ENCODE measurements at places on chromosomes 12 and 14.

GRCh38 chr12:53330671-53331070, 5.5 kb downstream of the SP7 start:
- no peak for DNase-seq

DNA sequence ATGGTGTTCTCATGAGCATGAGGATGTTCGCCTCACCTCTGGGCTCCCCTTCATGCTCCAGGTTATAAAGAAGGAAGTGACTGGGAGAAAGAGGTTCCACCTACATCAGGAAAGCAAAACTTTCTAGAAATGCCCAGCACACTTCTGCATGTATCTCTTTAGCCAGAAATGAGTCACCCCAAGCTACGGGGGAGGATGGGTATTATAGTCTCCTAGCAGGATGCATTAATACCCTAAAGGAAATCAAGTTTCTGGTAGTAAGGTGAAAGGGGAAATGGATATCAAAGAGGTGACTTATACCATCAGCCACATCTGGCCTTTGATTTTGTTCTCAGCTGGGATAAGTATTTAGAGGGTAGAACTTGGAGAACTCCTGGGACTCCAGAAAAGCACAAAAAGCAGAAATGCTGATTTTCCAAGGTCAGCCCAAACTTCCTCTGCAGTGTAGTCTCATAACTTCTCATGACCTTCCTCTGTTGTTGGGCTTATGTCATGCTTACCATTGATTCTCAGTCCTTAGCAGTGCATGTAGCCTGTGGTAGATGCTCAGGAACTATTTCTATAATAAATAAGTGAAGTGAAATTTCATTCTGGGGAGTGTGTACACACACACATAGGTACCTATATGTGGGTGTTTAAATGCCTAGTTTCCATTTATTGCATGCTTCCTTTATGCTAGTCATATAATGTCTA, 209.4 kb upstream of the CRY1 start:
- no peak for DNase-seq

GRCh38 chr12:69052613-69053408, 119.8 kb upstream of the CPM start:
- peak; percentile 60 for DNase-seq

DNA sequence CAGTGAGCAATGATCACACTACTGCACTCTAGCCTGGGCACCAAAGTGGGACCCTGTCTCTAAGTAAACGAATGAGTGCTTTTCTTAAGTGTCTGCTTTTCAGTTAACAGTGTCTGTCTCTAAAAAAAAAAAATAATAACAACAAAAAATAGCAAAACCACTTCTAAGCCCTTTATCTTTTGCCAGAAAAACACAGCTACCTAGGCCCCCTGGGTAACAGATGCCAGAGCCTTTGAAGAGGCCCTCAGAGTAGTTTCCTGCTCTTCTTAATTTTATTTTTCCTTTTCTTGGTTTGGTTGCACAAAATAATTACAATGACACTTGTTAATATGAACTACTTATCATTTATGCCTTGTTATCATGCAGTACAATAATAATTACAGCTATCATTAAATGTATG, 32.8 kb upstream of the RAP1B start:
- no peak for DNase-seq

DNA sequence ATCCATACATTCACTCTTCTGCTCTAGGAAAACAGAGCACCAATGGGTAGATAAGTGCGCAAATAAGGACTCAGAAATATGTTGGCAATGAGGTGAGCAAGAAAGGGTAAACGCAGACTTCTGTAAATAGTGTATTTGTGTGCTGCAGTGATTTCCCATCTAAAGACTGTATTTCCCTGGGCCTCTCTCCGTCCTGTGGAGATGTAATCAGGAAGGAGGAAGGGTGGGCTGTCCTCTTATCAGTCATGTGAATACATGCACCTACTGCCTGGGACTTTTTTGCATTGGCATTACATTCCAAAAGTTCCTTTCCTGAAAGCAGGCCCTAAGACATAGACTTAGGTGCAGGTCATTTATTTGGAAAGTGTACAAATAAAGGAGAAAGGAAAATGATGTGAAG, 114.5 kb downstream of the OTOGL start:
- DNase-seq: no peak

DNA sequence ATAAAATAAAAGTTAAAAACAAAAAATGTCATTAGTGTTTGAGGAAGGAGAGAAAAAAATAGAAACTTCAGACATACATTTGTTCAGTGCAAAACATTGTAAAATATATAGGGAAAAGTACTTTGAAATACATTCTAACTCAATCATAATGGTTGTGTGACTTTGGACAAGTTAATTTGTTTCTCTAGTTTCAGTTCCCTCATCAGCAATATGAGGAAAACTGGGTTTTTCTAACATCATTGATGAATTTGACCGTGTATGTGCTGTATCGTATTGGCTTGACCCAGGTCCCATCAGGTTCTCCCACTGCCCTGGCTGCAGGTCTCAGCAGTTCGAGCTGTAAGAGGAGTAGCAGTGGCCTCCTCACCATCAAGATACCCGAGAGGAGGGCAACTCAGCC, 173.9 kb upstream of the ATF7IP start:
- DNase-seq: no peak

GRCh38 chr12:13377698-13378097, 181.2 kb downstream of the EMP1 start:
- no peak for DNase-seq

GRCh38 chr12:121773011-121773777, 20.3 kb downstream of the RHOF start:
- no peak for DNase-seq

DNA sequence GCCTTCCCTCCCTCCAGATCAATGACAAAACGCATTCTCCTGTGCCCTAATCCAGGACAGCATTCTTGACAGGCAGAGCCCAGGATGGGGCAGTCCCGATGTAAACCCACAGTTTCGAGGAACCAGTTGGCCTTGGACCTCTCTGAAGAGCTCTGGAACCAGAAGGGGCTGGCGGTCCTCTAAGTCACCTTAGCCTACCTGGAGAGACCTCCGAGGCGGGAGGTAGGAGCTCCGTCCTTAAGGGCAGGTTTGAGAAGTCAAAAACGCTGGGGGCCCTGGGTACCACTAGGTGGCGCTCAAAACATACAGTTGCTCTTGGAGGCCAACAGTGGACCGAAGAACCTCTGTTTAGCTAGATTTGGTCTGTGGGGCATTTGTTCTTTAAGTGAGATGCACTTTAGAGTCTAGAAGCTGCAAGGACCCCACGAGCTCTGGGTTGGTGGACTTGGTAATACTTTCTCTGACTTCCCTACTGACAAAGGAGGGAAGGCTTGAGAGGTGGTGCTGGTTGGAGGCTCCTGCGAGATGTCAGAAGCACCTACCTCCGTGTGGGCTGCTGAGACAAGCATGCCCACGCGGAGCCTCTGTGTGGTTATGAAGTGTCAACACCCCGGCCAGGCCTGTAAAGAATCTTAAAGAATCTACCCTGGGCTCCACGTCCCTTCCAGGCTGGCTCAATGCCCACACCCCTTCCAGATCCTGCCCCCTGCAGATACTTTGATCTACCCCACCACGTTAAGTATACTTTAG, 74.8 kb upstream of the CHST11 start:
- peak; percentile 47 for DNase-seq

DNA sequence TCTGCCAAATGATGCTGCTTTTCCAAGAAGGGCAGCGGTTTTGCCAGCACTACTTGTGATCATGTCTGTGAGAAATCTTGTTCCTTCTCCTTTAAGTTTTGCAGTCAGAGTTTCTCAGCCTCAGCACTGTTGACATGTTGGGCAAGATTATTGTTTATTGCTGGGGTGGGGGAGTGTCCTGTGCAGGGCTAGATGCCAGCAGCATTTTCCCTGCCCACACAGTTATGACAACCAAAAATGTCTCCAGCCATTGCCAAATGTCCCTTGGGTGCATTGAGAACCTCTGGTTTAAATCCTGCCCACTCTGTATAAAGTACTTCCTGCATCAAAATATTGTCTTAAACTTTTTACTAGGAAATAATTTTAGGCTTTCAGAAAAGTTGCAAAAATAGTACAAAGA, 20.0 kb downstream of the TMEM132C start:
- DNase-seq: no peak

DNA sequence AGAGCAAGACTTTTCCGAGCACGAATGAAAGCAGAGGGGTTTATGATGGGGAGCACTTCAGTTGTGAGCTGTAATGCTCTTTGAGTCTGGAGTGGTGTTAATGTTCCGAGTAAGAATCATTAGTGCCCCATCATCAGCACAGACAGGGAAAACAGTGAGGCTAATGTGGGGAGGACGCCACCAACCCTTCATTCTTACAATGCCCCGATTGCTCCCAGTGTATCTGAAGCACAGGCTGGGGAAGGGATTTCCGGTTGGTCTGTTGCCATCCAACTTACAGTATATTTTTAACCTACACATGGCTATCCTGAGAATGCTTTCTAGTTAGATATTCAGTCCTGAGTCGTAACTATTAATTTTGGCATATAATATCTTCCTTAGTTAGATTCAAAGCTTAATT, 141.6 kb downstream of the APAF1 start:
- DNase-seq: no peak

GRCh38 chr12:62963486-62964041, 28.6 kb upstream of the PPM1H start:
- DNase-seq: no peak

DNA sequence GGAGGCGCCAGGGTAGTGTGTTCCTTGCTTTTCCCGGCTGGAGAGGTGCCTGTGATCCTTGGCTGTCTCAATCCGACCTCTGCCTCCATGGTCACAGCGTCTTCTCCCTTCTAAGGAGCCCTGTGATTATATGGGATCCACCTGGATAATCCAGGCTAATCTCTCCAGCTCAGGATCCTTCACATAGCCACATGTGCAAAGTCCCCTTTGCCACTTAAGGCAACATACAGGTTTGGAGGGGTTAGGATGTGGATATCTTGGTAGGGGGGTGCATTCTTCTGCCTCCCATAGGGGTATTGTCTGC, 1.2 kb upstream of the HVCN1 start:
- no peak for DNase-seq

DNA sequence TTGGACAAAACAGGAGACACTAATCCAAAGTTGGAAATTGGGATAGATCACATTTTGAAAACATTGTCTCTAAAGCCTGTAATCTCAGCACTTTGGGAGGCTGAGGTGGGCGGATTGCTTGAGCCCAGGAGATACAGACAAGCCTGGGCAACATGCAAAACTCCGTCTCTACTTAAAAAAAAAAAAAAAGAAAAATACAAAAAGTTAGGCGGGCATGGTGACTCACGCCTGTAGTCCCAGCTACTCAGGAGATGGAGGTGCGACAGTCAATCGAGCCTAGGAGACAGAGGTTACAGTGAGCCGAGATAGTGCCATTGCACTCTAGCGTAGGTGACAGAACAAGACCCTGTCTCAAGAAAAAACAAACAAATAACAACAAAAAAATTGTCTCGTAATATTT, 152.1 kb downstream of the MGAT4C start:
- DNase-seq: no peak

GRCh38 chr12:50589650-50590435, 85.1 kb downstream of the DIP2B start:
- no peak for DNase-seq

DNA sequence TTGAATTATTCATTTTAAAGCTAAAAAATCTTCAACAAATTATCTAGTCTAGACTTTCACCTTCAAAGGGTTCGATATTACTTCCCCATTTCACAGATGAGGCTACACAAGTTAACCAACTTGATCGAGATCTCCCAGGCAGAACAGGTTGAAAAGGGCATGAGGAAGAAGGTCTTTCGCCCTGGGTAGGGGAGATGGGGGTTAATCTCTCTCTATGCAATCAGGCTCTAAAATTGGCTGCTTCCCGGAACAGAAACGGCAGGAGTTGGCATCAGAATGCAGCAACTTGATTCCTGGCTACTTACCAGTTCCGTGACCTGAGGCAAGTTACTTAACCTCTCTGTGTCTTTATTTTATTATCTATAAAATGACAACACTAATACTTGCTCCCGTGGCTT, 2.4 kb upstream of the CISTR start:
- no peak for DNase-seq

- no peak for DNase-seq
Measured at GRCh38 chr12:72642706-72643105, 370.5 kb downstream of the TRHDE start.

- no peak for DNase-seq
Measured at GRCh38 chr12:53944209-53944608, 5.6 kb downstream of the HOXC13 start.

DNA sequence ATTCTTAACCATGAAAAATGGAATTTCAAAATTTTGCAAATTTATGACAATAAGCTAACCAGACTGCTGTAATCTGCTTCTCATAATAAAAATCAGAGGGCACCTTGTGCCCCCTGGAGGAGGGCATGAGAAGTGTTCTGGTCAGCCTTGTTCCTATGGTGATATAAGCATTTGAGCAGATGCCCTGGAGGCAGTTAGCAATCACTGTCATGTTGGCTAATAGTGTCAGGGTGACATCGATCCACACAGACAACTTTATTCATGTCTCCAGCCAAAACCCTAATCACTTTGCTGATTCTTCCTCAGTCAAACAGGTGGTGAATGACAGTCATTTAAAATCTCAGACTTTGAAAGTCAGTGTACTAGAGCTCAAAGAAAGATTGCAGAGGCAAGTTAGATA, 943.0 kb downstream of the GALC start:
- DNase-seq: no peak

- no peak for DNase-seq
Measured at GRCh38 chr14:33931461-33931860, 19.4 kb downstream of the EGLN3 start.

DNA sequence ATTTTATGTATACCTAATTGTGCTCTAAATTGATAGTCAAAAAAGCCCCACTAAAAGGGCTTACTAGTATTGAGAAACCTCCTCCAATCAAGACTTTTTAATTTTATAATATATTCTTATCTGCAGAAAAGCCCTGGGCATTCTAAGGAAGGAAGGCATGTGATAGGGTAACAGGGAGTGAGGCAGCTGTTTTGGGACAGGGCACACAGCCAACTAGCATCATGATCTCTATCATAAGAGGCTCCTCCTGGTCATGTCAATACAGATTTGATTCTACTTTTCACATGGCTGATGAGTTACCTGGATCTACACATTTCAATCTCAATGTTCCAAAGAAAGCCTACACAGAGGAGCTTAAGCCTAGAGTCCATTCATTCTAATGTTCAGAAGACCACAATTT, 9.1 kb downstream of the ADAM20 start:
- DNase-seq: no peak

DNA sequence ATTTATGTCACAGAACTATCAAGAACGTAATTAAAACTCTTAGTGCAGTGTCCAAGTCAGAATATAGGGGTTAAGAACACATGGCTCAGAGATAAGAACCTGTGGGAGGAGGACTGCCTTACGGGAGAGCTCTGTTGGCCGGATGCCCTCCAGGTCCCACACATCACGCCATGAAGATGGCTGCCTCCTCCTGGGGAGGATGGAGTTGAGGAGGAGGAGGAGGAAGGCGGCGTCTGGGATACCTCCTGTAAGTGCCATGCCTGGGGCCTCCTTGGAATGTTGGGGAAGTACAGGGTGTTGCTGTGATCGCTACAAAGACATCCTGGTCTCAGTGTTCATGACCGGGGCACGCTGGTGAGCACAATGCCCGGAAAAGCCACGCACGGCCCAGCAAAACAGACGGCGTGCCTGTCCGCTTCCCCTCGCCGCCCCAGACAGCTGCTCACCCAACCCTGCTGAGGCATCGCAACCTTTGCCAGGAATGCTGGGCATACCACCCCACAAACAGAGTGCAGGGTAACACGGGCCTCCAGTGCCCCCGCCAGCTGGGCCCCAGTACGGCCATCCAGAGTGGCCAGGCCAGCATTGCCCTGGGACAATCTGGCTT, 28.7 kb upstream of the CD9 start:
- DNase-seq: no peak

GRCh38 chr14:95651821-95652583, 34.2 kb upstream of the TCL1B start:
- DNase-seq: no peak
